ENCODE measurements at places on chromosomes 1 and 21. TPM values are rescaled to one million over a fixed set of nuclear protein-coding genes. Genes with fewer than 3 reads are reported as not detected.

GRCh38 chr1:167955915-167956314, 19.0 kb upstream of the MPC2 start:
- no peak for DNase-seq

The MYBPH gene
- polyA plus RNA-seq: 0.08 TPM

The KRTCAP2 gene
- 117 TPM for polyA plus RNA-seq

GRCh38 chr1:205688171-205689080, 8.1 kb upstream of the SLC45A3 start:
- no peak for DNase-seq

GRCh38 chr1:14190508-14190907, 408.0 kb upstream of the KAZN start:
- no peak for DNase-seq

The CNTN2 gene
- polyA plus RNA-seq: 0.33 TPM

GRCh38 chr21:44691686-44692085, 5.3 kb upstream of the KRTAP10-12 start:
- no peak for DNase-seq

DNA sequence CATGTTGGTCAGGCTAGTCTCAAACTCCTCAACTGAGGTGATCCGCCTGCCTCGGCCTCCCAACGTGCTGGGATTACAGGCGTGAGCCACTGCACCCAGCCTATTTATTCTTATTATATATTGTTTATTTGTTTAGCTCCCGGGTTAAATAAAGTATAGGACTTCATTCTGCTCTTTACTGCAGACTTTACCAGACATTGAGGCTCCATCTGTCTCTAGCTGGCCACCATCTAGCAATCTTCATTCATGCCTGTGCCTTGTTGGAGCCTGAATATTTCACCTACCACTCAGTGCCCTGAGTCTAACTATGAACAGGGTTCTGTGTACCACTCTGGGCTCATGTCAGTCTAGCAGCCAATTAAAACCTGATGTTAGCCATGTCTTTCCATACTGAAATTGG, 2.1 kb upstream of the DDAH1 start:
- no peak for DNase-seq

The EPHA2 gene
- polyA plus RNA-seq: 22.8 TPM

DNA sequence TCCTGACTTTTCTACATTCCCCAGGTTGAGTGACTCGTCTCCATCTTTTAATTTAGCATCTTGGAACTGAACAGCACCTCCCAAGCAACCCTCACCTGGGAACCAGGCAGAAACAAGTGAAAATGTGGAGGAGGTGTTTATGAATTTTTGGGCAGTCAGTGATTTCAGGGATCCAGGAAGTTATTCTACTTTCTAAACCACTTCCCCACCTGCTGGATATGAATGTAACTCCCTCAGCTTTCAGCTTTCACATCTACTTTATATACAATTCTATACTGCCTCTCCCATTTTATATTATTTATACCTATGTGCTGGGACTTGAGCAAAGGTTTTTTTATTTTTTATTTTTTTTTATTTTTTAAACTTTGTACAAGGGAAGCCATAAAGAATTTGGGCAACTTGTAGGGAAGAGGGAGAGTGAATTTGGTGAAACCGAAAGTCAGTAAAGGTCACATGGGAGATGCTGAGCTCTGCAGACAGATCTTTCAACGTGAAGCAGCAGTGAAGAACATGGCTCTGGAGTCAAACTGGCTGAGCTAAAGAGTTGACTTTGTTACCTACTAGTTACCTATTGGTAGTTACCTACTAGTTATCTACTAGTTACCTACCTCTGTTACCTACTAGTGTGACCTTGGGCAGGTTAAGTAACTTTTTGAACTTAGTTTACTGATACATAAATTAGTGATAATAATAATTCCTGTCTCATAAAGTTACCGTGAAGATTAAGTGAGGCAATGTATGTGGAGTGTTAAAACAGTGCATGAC, 45.5 kb downstream of the DDR2 start:
- no peak for DNase-seq

DNA sequence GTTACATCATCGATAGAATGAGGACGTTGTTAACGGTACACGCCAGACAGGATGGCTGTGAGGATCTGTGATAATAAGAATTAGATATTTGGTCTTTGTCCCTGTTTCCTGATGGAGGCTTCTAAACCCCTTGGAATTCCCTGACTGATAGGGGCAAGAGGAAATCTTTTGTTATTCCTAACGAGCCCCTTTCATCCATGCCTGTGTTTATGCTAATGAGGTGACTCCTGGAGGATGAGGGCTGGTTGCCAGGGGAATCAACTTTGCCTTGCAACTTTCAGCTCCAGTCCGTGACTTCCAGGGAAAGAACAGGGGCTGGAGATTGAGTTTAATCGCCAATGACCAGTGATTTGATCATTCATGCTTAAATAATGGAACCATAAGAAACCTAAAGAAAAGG, 39.3 kb upstream of the NLRP3 start:
- no peak for DNase-seq

The CD5L gene
- not detected for polyA plus RNA-seq

GRCh38 chr1:53546409-53547155, 87.4 kb downstream of the DMRTB1 start:
- no peak for DNase-seq

- no peak for DNase-seq
These were observed 112.5 kb upstream of the SLC44A3 start for GRCh38 chr1:94707321-94708298.

- DNase-seq: no peak
These were observed 12.6 kb downstream of the AGTRAP start for GRCh38 chr1:11748294-11749202.

- no peak for DNase-seq
These were observed 157.8 kb upstream of the JUN start for GRCh38 chr1:58941471-58942289.

GRCh38 chr21:33799378-33800090, 116.1 kb downstream of the ATP5PO start:
- DNase-seq: no peak

The MFSD2A gene
- polyA plus RNA-seq: 159 TPM

The LAPTM5 gene
- 25.4 TPM for polyA plus RNA-seq

The HPDL gene
- 1.1 TPM for polyA plus RNA-seq

- DNase-seq: no peak
These were observed 19.2 kb downstream of the WDTC1 start for GRCh38 chr1:27253596-27253995.

GRCh38 chr1:221093903-221094791, 214.9 kb downstream of the HLX start:
- DNase-seq: no peak

DNA sequence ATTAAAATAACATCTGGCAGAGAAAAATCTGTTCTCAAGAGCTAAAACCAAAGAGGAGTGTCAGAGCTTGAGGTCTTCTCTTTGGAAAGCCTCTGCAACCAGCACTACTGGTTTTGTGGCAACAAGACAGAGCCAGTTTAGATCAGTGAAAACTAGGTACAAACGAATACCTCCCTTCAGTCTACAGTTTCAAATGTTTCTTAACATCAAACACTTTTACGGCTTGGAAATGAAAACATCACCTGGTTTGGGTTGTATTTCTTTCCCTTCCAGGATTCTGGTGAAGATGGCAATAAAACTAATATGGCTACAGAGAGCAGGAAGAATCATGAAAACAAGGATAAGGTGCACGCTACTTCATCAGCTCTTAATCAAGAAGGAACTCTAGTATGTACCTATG, 339.4 kb upstream of the ESRRG start:
- DNase-seq: no peak

GRCh38 chr1:6365047-6365446, 28.5 kb downstream of the ACOT7 start:
- DNase-seq: no peak

- no peak for DNase-seq
These were observed 99.0 kb downstream of the ZBTB18 start for GRCh38 chr1:244150071-244150470.

DNA sequence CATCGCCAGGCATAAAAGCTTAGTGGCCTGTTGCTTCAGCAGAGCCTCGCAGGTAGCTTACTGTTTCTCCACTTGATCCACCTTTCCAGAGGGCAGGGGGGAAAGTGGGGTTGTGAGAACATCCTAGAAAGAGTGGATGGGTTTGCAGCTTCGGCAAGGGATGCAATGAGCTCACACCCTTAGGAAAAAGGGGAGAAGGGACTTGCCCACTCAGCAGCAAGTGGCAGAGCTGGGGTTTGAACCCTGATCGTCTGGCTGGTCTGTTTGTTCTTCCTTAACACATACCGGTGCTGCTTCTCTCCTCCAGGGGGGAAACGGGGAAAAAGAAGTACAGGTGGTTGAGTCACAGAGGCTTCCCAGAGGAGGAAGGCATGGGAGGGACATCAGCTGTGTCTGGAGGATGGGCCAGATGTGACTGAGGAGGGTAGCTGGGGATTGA, 1.0 kb downstream of the TMEM201 start:
- no peak for DNase-seq

GRCh38 chr1:164780863-164781262, 221.9 kb downstream of the PBX1 start:
- no peak for DNase-seq

The ST6GALNAC3 gene
- polyA plus RNA-seq: 21.0 TPM

GRCh38 chr1:154657556-154657955, 49.6 kb upstream of the ADAR start:
- DNase-seq: no peak

The CFHR1 gene
- 5.3 TPM for polyA plus RNA-seq

GRCh38 chr1:178151831-178152230, 57.9 kb downstream of the RASAL2 start:
- no peak for DNase-seq

The ODF2L gene
- polyA plus RNA-seq: 130 TPM

The TRAPPC3 gene
- 51.3 TPM for polyA plus RNA-seq

The OLIG2 gene
- polyA plus RNA-seq: not detected

The CREB3L4 gene
- 36.4 TPM for polyA plus RNA-seq

- DNase-seq: no peak
These were observed 5.2 kb downstream of the IRF2BP2 start for GRCh38 chr1:234604495-234605398.

- no peak for DNase-seq
These were observed 5.2 kb upstream of the SH3GLB1 start for GRCh38 chr1:86699186-86699585.

The MPL gene
- polyA plus RNA-seq: 0.99 TPM

The SLC9C2 gene
- 0.12 TPM for polyA plus RNA-seq

The DUSP23 gene
- polyA plus RNA-seq: 20.5 TPM

The CLDN17 gene
- not detected for polyA plus RNA-seq

Data from right lung (tissue), 10 donors.